ENCODE measurements at places on chromosomes 5 and 9. TPM values are rescaled to one million over a fixed set of nuclear protein-coding genes. Genes with fewer than 3 reads are reported as not detected.

Gene GAS1
- 5.7 TPM for total RNA-seq

Gene SH2D3C
- total RNA-seq = 14.4 TPM

DNA sequence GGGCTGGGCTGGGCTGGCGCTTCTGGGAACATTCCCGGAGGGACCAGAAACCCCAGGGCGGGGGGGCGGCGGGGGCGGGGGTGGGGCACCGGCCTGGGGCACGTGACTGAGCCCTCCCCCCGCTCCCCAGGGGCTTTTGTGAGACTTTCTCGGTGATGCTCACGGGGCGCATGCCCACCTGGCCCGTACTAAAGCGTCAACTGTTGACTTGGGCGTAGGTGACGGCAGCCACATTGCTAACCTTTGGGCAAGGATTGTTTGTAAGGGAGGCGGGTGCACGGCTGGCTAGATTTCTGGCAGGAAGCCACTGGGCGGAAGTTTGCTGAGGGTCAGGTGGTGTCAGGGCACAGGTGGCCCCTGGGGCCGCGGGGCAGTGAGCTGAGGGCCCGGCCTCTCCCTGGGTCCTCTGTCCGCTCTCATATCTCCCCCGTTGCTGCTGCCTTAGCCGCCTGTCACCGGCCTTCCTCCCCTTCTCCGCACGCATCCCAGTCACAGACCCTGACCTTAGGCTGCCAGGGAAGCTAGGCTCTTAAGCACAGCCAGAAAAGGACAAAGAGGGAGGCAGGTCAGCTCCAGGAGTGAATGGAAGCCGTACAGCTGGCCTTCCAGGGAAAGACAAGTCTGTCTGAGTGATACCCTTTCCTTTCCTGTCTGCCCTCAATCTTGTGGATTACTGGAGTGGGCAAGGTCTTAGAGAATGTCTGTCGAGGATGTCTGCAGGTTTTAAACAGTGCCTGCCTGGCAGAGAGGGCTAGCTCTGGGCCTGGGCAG is 812 bp downstream of the CACFD1 start:
- DNase-seq = peak; percentile 49

- DNase-seq = no peak
These were observed 9.4 kb downstream of the CCDC127 start for GRCh38 chr5:208449-209114.

DNA sequence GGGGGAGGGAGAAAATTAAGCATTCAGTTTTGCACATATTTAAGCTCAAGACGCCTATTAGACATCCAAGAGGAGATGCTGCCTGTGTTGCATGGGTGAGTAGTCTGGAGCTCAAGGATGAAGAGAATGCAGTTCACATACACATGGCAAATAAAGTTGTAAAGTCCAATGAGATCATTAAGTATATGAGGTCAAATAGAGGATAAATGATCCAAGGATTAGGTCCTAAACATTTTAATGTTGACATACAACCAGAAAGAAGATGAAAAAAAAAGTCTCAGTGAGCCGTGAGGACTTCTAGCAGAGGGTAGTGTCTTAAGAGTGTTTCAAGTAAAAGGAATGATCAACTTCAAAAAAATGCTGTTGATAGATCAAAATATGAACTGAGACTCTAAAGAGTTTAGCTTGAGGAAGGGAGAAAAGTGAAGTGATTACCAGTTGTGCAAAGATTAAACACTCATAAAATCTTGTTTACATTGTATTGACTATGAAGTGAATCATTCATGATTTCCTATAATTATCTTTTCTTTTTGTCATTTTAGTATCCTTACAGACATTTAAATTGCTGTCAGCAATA is 251.8 kb downstream of the ZNF608 start:
- no peak for DNase-seq

Data from heart left ventricle (tissue), 16 donors.